ENCODE measurements at places on chromosomes 12 and 14.

DNA sequence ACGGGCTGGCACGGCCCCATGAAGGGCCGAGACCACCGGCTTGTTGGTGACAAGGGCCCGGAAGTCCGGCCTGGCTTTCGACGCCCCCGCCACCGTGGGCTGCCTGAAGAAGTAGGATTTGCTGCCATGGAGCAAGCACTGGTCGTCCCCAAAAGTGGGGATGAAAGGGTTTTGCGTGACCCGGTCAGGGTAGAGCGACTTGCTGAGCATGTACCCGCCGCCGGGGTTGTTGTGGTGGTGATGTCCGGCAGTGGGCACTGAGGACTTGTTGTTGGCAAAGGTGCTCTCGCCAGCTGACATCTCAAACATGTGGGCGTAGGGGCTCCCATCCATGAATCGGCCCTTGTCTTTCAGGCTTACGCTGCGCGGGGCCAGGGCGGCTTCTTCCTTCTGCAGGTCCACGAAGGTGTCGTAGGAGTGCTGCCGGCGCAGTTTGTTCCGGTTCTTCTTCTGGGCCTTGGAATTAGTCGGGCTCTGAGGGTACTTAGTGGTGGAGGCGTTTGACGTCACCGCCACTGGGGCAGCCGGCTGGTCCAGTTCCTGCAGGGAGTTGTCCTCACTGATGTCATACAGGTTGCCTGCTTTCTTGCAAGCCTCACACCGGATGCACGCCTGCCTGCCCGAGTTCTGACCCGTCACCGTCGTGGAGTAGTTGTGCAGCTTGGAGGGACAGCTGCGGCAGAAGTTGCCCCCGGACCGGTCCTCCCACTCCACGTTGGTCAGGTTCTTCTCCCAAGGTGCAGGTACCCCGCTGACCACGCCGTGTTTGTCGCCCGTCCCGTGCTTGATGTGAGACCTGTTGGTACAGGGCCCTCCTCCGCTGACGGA is 366.6 kb downstream of the EMP1 start:
- DNase-seq, result no peak

- no peak for DNase-seq
Measured at GRCh38 chr12:47817272-47818006, 2.3 kb downstream of the HDAC7 start.

DNA sequence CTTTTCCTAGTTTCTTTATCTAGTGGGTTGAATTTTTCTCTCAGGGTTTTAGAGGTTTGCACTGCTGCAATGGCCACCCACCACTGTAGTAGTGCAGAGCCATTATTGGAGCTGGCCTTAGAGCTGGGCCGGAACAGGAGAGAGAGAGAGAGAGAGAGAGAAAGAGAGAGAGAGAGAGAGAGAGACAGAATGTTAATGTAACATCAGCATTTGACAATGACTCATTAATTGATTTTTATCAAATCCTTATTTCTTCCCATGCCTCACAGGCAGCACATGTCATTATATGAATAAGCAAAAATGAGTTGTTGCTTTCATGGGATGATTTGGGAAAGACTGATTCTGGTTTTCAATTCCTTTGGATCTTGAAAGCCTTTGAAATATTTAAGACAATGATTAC is 76.3 kb upstream of the PPP4R3A start:
- DNase-seq, result no peak

DNA sequence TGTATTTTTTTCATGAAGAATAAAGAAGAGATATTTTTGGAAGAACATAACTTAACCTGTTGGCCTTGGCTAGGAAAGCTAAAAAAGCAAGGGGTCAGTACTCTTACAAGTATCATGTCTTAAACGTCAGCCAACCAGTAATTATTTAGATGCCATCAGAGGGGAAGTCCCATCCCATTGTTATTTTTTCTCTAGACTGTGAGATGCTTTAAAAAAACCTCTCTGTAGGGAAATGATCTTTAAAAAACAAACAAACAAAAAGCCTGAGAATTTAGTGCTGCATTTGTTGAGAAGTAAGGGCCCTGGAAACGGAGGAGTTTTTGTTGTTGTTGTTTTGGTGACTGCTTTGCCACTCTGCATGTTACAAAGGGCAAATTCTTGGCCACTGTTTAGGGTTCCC is 474.0 kb downstream of the ZFP36L1 start:
- no peak for DNase-seq

- DNase-seq, result peak; percentile 32
Measured at GRCh38 chr12:109549613-109550270, 23.6 kb downstream of the MMAB start.

GRCh38 chr12:120249875-120250795 is 15.4 kb downstream of the PXN start:
- DNase-seq, result no peak

GRCh38 chr12:122859303-122860039 is 24.2 kb downstream of the HIP1R start:
- DNase-seq, result no peak

DNA sequence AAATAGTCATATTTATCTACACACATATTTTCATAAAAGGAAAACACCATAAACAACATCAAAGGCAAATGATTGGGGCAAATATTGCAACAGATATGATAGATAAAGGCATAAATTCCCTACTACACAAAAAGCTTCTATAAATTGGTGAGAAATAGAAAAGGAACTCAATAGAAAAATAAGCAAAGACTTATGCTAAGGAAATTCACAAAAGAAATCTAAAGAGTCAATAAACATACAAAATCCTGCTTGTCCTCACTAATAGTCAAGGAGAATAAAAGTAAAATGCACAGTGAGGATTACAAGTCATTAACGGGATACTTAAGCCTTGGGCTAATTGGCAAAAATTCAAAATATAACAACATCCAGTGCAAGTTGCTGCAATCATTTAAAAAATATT is 30.3 kb downstream of the CCDC59 start:
- DNase-seq, result no peak

DNA sequence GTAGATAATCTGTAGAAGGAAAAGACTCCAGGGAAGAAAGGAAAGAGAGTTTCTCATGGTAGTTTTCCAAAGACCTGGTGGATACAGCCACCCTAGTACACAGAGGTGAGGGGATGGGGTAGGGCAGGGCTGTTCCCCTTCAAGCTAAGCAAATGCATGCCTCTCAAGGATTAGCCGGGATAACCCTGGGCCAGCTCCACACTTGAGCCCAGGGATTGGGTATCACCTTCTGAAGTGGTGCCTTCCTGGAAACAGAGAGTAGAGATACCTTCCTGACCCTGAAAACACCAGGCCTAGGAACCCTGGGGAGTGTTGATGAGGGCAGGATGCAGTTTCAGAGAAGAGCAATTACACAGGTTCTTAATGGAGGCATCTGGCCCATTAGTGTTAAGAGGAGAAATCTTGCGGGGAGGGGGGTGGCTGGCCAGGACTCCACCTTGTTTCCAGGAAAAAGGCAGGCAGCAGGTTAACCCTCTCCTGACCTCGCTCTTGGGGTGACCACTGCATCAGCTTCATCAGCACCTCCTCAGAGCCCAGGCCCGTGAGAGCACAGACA is 106.9 kb upstream of the TMEM233 start:
- DNase-seq, result no peak
